ENCODE measurements at places on chromosomes 16 and 17.
A peak's percentile ranks its signal among the peaks of the same experiment; 100 is the strongest.

- DNase-seq, result no peak
Observed at GRCh38 chr17:79672496-79672895, 58.2 kb upstream of the ENPP7 start.

- no peak for DNase-seq
Observed at GRCh38 chr16:73778887-73779286, 517.7 kb upstream of the PSMD7 start.

GRCh38 chr17:27323538-27324215, 29.8 kb downstream of the WSB1 start:
- peak; percentile 86 for DNase-seq

GRCh38 chr16:24568392-24568791, 29.0 kb downstream of the RBBP6 start:
- peak; percentile 56 for DNase-seq

GRCh38 chr17:72843591-72843990, 248.9 kb downstream of the SLC39A11 start:
- no peak for DNase-seq

GRCh38 chr16:1612320-1613111, at the start of gene CRAMP1:
Gene CRAMP1 (plus strand): TSS chr16:1612360. CDS start chr16:1614640, 2,280 bp downstream.
- DNase-seq, result no peak

- DNase-seq, result peak; percentile 58
Observed at GRCh38 chr16:85220125-85220839, 108.0 kb upstream of the CIBAR2 start.

DNA sequence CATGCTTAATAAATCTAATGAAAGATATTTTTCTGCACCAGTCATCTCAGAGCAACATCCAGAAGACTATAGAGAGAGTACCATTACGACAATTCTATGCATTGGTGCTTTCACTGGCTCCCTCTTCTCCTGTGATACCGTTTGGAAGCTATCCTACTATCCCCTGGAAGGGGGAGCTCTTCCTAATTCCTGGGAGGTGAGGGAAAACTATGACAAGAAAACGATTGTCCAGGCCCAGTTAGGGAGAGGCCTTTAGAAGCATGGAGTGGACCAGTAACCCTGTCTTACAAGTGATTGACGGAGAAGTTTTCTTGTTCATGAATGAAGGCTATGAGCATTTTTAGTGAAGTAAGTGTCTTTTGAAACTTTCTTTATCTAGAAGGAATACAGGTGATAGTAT, 150.2 kb downstream of the TANC2 start:
- no peak for DNase-seq

DNA sequence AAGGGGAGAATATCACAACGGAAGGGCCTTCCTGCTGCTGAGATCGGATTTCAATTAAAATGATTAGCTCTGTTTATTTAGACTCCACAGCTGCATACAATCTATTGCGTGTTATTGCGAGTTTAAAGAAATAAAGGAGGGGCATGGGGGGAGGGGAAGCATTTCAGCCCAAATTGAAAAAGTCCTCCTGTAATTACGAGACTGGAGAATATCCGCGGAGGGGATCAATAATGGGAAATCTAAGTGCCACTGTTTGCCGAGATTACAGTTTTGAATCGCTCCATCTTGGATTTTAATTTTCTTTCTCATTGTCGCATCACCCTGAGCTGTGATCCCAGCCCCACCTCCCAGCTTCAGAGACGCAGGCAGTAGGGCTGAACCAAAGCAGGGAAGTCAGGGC, 15.7 kb upstream of the RPL38 start:
- DNase-seq, result no peak

- DNase-seq, result peak; percentile 0
Observed at GRCh38 chr17:53516636-53517035, 306.1 kb upstream of the KIF2B start.

- peak; percentile 70 for DNase-seq
Observed at GRCh38 chr16:57801098-57801808, 1.0 kb downstream of the KIFC3 start.

- peak; percentile 91 for DNase-seq
Observed at GRCh38 chr16:73019457-73020362, 28.2 kb downstream of the ZFHX3 start.

- DNase-seq, result no peak
Observed at GRCh38 chr17:61611323-61611722, 20.3 kb upstream of the NACA2 start.

DNA sequence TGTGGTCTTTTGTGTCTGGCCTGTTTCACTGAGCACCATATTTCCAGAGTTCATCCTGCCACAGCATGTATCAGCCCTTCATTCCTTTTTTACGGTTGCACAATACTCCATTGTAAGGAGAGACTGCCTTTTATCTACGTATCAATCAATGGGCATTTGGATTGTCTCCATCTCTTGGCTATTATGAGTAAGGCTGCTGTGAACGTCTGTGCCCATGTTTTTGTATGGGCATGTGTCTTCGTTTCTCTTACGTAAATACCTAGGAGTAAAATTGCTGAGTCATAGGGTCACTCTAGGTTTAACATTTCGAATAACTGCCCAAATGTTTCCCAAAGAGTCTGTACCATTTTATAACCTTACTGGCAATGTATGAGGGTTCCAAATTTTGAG, 202.8 kb upstream of the FOXF1 start:
- DNase-seq, result peak; percentile 80

- peak; percentile 62 for DNase-seq
Observed at GRCh38 chr16:10579965-10580882, at the start of gene EMP2. Gene EMP2 (minus strand): TSS chr16:10580598. CDS start chr16:10547617, 32,981 bp downstream.

- DNase-seq, result no peak
Observed at GRCh38 chr16:75552951-75553350, 3.1 kb downstream of the TMEM231 start.

GRCh38 chr17:75734674-75735294, 13.5 kb downstream of the ITGB4 start:
- DNase-seq, result no peak

DNA sequence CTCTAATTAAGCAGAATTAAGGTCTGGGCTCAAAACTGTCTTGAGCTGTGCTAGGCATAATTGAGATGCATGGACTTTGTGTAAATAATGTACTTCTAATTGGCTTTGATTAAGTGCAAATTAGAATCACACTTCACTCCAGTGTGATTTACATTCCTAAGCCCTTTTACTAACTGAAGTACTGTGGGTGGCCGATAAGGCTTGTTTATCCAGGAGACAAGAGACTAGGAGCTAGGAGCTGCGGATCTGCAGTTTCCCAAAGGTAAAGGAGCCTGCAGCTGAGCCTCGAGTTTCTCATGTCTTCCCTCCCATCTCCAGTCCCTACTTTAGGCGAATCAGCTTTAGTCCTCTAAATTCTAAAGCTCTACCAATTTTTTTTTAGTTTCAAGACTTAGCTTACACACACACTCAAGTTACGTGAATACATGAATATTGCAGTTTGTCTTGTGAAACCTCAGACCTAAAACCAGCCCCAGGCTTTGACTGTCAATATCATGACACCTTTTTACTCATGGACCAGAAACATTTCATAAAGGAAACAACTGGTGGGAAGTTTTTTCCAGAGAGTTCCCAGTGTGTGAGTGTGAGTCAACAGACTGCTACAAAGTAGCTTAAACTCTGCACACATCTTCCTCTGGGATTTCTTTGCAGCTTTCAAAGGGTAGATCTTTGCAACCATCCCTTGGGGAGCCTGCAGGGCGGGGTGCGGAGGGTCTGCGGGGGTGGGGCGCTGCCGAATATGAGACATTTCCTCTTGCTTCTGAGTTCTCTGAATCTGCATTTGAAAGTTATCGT, 113.9 kb upstream of the TBX2 start:
- DNase-seq, result peak; percentile 97

DNA sequence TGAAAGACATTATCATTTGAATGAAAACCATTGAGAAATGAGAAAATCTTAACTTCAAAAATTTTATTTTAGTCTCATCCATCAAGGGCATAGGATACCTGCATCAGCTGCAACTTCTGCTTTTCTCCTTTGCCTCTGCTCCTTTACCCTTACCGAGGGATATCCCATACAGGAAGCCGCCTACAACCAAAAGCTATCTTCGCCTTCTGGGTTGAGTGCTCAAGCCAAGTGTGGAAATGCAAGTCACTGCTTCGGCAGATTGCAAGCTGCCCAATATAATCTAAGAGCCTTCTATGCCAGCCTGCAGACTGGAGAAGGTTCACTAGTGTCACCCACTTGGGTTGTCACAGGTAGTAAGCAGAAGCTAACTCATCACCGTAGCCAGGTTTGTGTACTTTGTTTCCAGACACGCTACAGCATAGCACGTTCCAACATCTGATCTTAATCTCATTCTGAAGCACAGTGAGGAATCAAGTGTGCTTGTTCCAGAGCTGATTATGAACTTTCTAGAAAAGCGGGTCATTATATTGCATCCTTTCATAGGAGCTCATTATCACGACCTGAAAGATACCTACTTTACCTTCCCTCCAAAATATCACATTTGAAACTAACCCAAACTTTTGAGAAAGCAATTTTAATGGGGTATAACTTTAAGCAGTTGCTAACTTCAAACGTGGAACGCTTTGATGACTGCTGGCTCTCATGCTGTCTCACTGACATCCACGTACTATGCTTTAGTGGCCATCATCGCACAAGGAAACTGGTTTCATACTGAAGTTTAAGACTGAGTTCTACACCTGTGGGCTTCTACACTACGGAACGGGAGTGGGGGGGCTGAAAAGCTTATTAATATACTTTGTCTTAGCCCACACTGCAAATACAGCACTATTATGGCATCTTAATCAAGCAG, 8.0 kb upstream of the UNK start:
- peak; percentile 65 for DNase-seq

- DNase-seq, result peak; percentile 43
Observed at GRCh38 chr17:56756536-56756935, 77.2 kb downstream of the C17orf67 start.

DNA sequence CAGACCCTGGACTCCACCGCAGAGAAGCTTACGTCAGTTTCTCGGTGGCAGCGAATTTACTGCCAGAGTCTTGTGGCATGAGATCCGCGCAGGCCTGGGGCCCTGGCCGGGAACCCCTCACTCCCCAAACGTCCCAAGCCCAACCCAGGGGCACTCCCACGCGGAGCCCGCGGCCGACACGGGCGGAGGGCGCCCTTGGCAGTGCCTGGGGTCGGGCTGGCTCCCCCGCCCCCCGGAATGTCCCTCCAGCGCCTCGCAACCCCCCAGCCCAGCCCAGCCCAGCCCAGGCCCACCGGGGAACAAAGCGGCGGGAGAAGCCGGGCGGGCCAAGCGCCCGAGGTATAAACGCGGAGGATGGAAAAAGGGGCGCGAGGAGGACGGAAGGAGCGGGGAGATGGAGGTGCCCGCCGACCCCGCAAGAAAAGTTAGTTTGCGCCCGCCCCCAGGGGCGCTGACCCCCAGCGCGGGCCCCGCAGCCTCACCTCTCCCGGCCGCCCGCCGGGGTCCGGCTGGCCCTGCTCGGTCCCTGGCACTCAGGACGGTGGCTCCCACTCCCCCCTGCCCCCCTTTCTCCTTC, 330 bp downstream of the CASKIN2 start:
- DNase-seq, result no peak

DNA sequence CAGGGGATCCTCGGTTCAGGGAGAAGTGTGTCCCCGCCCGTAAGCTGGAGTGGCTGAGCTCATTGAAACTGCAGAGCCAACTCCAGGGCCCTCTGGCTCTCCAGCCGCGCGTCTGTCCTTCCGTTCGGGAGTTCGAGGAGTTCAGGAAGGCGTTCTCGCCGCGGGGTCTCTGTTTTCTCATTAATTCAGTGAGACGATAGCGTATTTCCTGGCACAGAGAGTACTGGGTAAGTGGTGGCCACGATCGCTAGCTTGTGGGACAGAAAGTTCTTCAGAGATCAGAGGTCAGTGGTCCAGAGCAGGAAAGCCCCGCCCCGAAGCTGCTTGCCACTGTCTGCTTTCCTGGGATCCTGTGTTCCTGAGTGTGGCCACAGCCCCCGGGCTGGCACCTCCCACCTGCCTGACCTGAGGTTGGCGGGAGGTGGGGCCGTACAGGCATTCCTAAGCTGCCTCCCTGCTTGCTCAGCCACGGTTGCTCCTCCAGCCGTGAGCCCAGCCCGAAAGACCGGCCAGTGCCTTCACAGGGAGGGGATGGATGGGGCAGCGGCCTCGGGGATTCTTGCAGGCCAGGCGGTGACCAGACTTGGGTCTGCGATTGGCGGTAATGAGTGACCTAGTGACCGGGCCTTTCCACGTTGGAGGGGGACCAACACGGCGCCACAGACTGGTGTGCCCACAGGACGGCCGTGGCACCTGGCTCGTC, 8.9 kb downstream of the BAIAP2 start:
- no peak for DNase-seq

- DNase-seq, result no peak
Observed at GRCh38 chr16:76574651-76575050, 297.4 kb downstream of the CNTNAP4 start.

GRCh38 chr17:80112471-80113032, 11.2 kb downstream of the GAA start:
- no peak for DNase-seq

- DNase-seq, result no peak
Observed at GRCh38 chr17:66889480-66890230, 54.7 kb downstream of the CACNG5 start.

DNA sequence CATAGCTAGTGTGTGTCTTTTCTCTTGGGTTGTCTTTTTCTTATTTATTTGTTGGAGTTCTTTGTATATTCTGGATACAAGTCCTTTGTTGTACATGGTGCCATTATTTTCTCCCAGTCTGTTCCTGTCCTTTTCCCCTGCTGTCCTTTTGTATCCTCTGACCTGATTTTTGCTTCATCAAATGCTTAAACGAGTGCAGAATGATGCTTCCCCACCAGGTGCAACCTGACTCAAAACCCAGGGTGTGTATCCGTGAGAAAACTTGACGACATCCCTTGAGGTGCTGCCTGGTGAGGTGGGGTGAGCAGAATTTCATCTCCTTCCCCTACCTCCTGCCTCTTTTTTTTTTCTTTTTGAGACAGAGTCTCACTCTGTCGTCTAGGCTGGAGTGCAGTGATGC, 88.6 kb downstream of the NTN1 start:
- DNase-seq, result no peak

- DNase-seq, result no peak
Observed at GRCh38 chr17:34816848-34817247, 144.4 kb downstream of the CCT6B start.

DNA sequence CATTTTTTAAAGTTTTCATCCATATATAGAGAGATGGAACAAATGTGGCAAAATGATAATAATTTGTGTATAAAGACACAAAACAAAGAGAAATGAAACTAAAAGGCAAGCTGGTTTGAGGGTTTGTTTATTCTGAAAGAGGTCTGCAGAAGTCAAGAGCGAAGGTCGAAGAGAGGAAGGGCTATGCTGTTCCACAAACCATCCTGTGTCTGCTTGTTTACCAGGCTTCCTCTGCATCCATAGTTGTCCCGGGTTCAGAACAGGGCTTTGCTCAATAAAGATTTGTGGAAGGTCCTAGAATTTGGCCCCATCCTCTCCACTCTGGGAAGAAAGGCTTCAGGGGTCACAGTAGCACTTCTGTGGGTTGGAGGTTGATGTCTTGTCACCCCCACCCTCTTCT, 2.4 kb upstream of the MARVELD3 start:
- no peak for DNase-seq
